ENCODE measurements at places on chromosomes 4 and X.

- DNase-seq, result peak; percentile 39
These were observed 161.3 kb upstream of the MAGEB18 start for GRCh38 chrX:25976683-25977310.

DNA sequence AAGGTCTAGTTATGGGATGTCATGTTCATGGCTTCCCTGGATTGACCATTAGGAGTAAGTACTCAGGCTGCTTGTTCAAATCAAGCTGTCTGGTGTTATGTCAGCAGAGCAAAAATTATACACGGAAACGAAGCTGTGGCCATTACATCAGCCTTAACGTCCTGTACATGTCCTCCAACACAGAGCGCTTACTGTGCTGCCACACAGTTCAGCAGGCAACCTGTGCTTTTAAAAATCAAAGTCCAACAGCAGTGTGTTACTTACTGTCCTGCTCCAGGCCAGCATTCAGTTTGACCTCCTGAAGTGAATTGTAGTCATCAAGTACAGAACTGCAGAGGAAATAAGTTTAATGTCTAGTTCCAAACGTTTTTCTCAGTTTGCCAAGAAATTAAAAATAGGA, 46.0 kb downstream of the KLHL34 start:
- no peak for DNase-seq

GRCh38 chr4:143346206-143346605, 9.5 kb downstream of the GAB1 start:
- no peak for DNase-seq

DNA sequence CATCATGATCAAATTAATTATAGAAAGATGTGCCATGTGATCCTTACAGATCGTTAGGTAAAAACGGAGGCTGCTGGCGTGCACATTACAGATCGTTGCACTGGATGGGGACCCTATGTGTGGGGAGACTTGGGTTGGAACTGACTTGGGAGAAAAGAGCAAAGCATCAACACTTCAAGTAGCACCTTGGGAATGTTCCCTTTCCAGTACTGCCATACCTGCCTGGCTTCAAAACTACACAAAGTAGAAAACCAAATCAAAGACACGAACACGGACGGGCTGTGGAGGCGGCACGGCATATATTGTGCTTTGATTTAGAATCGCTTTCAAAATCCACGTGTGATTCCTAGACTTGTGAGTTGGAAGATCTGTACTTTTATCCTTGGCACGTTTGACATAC, 898 bp downstream of the CMC4 start:
- no peak for DNase-seq

DNA sequence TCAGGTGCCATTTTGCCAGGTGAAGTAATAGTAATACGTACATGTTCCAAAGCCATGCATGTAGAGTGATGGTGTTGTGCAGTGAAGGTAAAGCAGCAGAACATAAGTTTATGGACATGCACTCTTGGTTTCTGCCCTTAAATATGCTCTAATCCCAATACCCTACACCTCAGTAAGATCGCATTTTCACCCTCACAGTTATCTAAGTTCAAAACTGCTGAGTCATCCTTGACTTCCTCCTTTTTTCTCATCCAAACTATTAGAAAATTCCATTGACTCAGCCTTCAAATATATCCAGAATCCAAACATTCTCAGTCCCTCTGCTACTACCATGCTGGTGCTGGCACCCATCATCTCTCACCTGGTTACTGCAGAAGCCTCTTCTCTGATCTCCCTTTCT, 652.9 kb upstream of the IGFBP7 start:
- DNase-seq, result no peak

DNA sequence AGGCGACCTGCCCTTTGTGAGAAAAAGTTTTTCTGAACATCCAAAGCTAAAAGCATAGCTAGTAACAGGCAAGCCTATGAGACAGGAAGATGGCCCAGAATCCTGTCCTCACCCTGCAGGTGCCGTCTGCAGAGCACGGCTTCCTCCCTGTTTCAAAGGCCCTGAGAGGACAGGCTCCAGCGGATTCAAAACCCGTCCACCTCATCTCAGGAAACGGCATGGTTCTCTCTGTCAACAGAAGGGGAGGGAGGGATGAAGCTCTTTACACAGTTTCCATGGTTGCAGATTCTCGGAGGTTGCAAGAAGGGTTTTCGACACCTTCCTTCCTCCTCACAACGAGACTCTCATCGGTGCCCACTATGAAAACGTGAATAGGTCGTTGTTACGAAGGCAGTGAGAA, 8.3 kb downstream of the PPP2R3B start:
- no peak for DNase-seq

DNA sequence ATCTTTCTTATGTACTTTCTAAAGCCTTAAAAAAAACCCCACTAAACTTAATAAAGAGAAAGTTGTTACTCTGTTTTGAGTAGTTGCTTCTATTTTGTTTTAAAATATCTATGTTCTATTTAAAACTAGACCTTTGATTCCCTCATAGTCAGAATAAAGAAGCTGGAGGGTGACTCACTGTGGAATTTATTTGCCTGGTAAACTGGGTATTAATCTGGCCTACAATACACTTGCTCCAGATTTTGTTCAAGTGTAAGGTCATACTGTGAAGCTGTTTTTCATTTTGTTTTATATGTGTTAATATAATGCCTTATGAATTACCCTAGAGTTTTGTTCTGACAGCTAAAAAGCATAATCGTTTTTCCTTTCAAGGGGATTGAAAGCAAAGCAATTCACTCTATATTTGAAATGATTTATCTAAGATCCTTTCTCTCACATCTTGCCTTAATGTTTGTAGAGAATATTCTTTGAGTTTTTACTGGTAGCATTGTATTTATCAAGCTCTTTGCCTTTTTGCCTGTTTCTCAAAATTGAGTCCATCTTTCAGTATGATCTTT, 277.4 kb upstream of the PITX2 start:
- no peak for DNase-seq

- peak; percentile 9 for DNase-seq
These were observed 859 bp downstream of the SMARCA1 start for GRCh38 chrX:129522184-129523078.

GRCh38 chr4:104494822-104495559, at the start of gene CXXC4:
CXXC4 (minus strand) TSS chr4:104494894; CDS start chr4:104491802, 3,092 bp downstream.
- peak; percentile 65 for DNase-seq

GRCh38 chr4:174709526-174709925, 119.5 kb downstream of the GLRA3 start:
- DNase-seq, result no peak

GRCh38 chr4:147361726-147362125, 119.2 kb upstream of the EDNRA start:
- no peak for DNase-seq

DNA sequence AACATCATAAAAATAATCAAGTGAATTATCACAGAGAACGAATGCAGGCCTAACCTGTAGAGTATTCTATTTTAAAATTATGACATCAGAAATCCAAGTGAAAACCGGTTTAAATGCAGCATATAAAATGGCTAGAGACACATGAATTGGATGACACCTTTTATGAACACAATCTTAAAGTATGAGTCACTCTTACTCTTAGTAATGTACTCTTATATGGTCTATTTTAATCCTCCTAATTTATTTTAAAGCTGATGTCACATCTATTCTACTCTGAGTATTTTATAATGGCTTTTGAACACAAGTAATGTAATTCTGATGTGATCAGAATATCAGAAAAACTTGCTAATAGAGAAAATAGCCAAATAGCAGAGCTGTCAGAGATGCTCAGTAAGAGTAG, 161.4 kb upstream of the RADX start:
- DNase-seq, result no peak

DNA sequence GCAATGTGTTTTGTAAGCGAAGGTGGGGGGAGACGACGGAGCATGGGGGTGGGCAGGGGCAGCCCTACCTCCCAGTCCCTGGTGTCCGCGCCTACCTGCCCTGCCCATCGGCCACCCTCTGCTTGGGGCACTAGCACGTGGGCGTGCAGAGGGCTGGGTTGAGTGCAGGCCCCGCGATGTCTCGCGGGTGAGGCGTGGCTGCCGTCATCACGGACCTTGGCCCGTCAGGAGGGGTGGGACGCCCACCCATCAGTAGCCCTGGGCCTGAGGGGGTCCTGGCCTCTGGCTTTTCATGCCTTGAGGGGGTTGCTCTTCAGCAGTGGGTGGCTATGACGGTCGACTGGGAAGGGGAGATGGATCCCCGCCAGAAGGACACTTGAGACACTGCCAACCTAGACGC, 36.1 kb upstream of the GEMIN8 start:
- DNase-seq, result no peak

- no peak for DNase-seq
These were observed 67.4 kb downstream of the CNGA2 start for GRCh38 chrX:151801980-151802379.

GRCh38 chr4:16674082-16674481, 224.4 kb downstream of the LDB2 start:
- no peak for DNase-seq

DNA sequence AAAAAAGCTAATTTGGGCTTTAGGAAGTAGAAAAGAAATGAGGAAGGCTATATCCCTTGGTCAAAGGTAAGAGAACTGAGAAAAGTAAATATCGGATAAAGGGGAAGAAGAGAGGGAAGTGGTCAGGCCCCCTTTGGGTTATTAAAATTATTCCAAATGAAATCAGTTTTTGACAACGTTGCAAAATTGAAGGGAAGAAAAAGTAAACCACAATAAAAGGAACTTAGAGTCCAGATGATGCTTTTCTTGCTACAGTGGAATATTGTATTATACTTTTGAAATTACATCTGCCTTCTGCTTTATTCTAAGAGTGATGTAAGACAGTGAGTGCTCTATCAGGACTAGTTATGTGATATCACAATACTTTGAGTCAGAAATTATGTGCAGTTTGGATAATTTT, 59.4 kb upstream of the RBPJ start:
- no peak for DNase-seq

DNA sequence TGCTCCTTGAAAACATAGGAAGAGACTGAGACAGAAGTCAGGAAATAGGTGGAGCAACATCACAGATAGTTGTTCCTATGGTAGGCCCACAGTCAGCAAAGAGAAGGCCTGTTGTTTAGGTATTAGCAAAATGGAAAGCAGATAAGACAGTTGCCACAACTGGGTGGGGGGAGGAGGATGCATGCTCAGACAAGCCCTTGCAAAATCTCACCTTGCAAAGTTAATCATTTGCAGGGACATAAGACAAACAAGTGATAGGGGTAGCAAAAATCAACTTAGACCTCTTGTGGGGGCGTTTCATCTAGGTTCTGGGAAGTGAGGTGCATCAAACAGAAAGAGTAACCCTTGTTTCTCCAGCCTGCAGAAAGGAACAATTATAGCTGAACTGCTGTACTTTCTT, 30.7 kb downstream of the SERPINA7 start:
- DNase-seq, result no peak

DNA sequence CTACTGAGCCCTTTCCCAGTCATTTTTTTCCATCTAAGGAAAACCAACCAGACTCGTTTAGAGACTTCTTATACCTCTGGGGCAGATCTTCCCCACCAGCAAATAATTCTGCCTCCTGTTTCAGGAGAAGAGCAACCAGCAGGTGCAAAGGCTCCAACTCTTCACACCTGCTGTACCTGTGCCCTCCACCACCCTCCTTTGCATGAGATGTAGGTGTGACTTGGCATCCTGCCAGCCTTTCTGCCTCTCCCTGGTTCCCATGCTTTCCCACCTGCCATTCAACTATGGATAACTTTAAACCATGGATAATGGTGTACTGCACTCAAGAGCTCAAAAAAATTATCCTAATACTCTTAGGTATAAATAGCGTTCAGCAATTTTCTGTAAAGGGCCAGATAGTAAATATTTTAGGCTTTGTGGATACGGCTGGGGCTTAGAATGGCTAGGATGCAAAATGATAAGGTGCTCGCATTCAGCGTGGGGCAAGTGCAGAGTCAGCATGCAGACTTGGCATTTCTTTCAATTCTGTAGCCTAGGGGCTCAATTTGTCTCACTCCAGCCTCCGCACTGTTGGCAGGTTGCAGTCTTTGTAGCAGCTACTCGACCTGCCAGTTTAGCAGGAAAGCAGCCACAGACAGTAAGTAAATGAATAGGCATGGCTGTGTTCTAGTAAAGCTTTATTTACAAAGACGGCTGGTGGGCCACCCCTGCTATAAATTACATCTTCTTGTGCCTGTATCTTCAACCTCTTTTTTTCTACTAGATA, 79.8 kb downstream of the HCCS start:
- DNase-seq, result no peak

GRCh38 chr4:110055158-110055768, 142.6 kb downstream of the EGF start:
- no peak for DNase-seq

- DNase-seq, result no peak
These were observed 50.5 kb upstream of the FAM9C start for GRCh38 chrX:13094828-13095341.

- DNase-seq, result no peak
These were observed 205.0 kb upstream of the PDE5A start for GRCh38 chr4:119833611-119834010.

- DNase-seq, result no peak
These were observed 11.9 kb upstream of the NDUFC1 start for GRCh38 chr4:139314047-139314800.

- no peak for DNase-seq
These were observed 103.3 kb upstream of the KIT start for GRCh38 chr4:54554339-54554990.

GRCh38 chr4:110628663-110629213, 5.9 kb upstream of the PITX2 start:
- no peak for DNase-seq

- DNase-seq, result no peak
These were observed 36.5 kb downstream of the EFNB1 start for GRCh38 chrX:68865300-68865699.

- peak; percentile 2 for DNase-seq
These were observed 128.3 kb downstream of the MAGEE1 start for GRCh38 chrX:76555816-76556215.

DNA sequence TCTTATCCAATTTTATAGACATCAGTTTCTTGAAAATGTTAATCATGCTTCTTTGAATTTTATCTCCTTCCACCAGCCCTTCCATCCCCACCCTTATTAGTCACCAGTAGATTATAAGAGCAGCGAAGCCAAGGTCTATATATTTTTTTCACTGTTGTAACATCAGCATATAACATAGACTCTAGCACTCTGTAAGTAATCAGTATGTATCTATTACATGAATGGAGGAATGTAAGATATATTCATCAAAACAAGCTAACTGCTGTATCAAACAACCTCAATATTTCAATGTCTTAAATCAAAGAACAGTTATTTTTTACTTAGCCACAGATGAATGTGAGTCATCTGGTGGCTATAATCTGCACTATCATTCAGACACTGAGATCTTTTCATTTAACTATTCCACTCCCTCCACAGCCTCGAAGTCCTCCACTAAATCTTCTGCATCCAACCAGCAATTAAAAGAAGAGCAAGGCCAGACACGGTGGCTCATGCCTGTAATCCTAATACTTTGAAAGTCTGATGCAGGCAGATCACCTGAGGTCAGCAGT, 178.9 kb downstream of the CENPC start:
- DNase-seq, result no peak

GRCh38 chr4:113293043-113293560, 243.6 kb downstream of the ANK2 start:
- no peak for DNase-seq
